Epithelial cell of esophagus (primary cell): ENCODE measurements at places on chromosomes 7 and 10.

GRCh38 chr7:82615527-82615926 is 171.9 kb upstream of the CACNA2D1 start:
- no peak for DNase-seq

GRCh38 chr10:7243873-7244272 is 167.0 kb downstream of the SFMBT2 start:
- no peak for DNase-seq

DNA sequence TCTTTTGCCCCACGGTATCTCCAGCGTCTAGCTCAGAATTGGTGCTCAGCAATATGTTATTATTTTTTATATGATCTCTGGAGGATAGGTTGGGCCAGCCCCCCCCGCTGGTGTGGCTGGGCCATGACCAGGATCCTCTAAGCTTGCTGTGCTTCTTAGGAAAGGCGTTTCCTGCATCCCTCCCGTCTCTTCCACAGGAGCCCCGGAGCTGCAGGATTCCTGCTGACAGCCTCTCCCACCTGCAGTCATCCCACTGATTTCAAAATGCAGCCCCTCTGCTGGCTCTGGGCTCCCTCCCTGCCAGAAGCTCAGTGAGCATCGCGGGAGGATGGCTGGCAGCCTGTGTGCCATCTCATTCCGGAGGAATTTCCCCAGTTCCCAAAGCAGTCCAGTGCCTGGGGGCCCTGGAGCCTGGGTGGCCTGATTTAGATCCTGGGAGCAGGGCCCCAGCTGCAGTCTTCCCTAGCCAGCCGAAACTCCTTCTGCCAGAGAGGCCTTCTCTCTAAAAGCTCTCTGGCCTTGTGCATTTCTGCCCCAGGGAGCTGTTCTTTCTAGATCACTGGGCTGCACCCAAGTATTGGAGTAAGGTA is 21.8 kb upstream of the GOLGA7B start:
- peak; percentile 33 for DNase-seq

GRCh38 chr7:151235091-151235787 is 3.0 kb downstream of the CHPF2 start:
- DNase-seq: no peak

- peak; percentile 32 for DNase-seq
Observed at GRCh38 chr7:102096706-102097427, 189.8 kb upstream of the SH2B2 start.
